ENCODE measurements at places on chromosomes 4 and X.

DNA sequence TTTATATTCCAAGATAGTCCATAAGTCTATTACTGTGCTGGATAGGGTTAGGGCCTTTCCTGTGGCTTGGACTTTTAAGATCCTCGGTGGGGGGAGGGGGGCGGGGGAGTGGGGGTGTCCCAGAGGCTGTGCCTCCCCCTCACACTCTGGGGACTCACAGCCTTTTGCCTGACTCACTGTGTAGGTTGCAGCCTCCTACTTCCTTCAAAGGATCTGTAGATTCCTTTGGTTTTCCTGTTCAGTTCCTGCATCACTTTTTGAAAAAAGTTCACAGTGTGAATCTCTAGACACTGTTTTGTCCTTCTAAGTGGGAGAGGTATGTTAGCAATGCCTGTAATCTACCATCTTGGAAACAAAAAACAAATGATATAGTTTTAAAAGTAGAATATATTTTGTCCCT lies 999.9 kb downstream of the GLUD2 start:
- DNase-seq, result no peak

- DNase-seq, result no peak
Measured at GRCh38 chr4:147430111-147430510, 50.8 kb upstream of the EDNRA start.

- no peak for DNase-seq
Measured at GRCh38 chrX:46627711-46628419, 54.3 kb downstream of the CHST7 start.

GRCh38 chr4:76977736-76978350 lies 28.3 kb downstream of the SEPTIN11 start:
- no peak for DNase-seq

GRCh38 chr4:38765382-38765781 lies 17.4 kb downstream of the TLR10 start:
- no peak for DNase-seq

DNA sequence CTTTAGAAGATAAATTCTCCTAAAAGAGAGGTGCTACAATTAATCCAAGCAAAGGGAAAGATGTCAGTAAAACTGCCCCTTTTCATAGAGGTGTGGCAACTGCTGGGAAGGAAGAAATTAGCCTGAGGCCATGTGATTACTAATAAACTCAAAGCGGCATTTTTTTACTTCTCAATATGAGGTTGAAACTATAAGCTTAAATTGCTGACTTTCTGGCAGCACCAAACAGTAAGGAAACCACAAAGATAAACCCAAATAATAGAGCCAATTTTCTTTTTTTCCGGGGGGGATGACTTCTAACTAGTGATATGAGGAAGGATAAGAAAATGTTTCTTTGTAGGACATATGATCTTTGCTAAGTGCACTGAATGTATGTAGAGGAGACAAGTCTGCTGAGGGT lies 30.9 kb downstream of the AR start:
- DNase-seq, result no peak

- DNase-seq, result no peak
Measured at GRCh38 chrX:133574716-133575115, 159.4 kb upstream of the GPC4 start.

DNA sequence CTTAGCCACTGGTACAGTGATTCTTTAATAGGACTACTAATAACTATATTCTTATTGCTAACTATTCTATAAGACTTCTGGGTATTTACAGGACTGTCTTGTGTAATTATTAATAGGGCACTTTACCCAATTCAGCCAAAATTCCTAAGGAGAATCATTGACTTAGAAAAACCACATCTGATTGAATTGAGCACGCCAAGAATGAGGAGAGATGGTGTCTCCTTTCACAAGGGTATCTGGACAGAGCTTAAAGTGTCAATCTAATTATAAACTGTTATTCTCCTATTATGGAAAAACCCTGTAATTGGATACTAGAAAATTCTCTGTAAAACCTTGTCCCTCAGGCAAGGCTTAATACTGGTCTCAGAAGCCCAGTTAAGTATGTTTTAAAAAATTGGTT lies 111.1 kb upstream of the TLL1 start:
- no peak for DNase-seq

GRCh38 chrX:96909291-96909690 lies 25.6 kb downstream of the RPA4 start:
- no peak for DNase-seq

GRCh38 chrX:67563469-67564448 lies 19.9 kb downstream of the AR start:
- no peak for DNase-seq

GRCh38 chrX:53256446-53257041 lies 24.8 kb downstream of the IQSEC2 start:
- DNase-seq, result no peak

DNA sequence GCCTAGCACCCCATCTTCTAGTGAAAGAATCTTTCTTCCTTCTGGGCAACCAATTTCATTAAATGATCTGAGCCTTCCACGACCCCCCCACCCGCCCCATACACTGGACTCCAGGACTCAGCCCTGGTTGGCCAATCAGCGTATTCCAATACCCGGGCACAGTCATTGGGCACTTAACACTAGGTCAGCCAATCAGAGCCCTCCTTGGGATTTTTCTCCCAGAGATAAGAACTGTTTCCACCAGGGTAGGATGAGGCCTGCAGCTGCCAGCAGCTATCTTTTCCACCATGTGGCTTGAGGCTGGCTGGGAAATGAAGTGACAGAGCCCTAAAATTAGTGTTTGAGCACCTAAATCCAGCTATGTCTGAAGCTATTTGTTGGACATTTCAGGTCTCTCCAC lies 418.8 kb downstream of the BCOR start:
- no peak for DNase-seq

GRCh38 chr4:186105647-186106321 lies 1.3 kb downstream of the FAM149A start:
- no peak for DNase-seq

Measured in CD4-positive, alpha-beta T cell treated with Interleukin-17A for 1 hour (primary cell).